ENCODE measurements at places on chromosomes 2 and 18. TPM values are rescaled to one million over a fixed set of nuclear protein-coding genes. Genes with fewer than 3 reads are reported as not detected.

The RTP5 gene
- total RNA-seq = not detected

The C2orf80 gene
- total RNA-seq = not detected

The SKA1 gene
- total RNA-seq = 0.74 TPM

The ZNF804A gene
- 1.2 TPM for total RNA-seq

The CYTIP gene
- total RNA-seq = 12.5 TPM

The C2orf78 gene
- not detected for total RNA-seq

- no peak for DNase-seq
Observed at GRCh38 chr18:58451972-58452334, 176.9 kb downstream of the ALPK2 start.

GRCh38 chr2:65779021-65779420, 346.6 kb upstream of the SPRED2 start:
- DNase-seq = no peak

- no peak for DNase-seq
Observed at GRCh38 chr18:31877900-31878299, 65.0 kb downstream of the TRAPPC8 start.

GRCh38 chr2:161725297-161725696, 101.1 kb downstream of the SLC4A10 start:
- DNase-seq = no peak

DNA sequence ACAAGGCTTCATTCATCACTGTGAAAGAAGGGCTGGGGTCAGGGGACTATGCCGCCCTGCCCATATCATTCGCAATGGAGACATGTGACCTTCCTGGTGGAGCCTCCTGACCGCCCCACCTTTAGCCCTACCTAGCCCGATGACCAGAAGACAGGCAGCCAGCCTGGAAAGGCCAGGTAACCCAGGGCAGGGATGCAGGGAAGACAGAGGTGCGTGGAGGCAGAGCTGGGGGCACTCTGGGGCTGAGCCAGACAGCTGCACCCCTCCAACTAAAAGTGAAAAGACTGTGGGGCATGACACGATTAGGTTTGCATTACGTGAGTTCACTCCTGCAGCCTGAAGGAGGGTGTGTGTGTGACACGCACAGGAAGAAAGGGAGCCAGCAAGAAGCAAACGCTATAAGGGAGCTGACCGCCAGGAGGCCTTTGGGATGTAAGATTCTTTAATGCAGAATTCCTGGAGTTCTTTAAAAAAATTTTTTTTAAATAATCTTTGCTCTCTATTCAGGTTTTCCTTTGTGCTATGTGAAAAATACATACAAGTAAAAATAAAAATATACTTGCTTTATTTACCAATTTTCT, 3.7 kb upstream of the HES6 start:
- DNase-seq = no peak

- DNase-seq = no peak
Observed at GRCh38 chr2:159573846-159574606, 42.3 kb downstream of the BAZ2B start.

DNA sequence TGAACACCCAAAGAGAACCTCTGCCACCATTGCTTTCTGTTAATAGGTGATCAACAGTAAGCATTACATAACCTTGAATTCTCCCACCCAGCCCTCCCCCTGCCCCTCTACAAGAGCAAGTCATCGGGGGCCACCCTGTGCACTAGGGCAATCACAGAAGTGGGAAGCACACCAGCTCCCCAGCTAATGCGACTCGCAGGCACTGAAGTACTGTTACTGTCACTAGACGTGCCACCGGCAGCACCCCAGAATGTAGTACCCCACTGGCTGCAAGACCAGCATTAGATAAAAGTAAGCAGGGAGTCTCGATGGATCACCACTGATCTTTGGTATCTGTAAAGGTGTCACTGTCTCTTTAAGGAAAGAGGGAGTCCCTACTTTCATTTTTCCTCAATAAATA, 167.6 kb downstream of the FAM210A start:
- peak; percentile 25 for DNase-seq

- no peak for DNase-seq
Observed at GRCh38 chr2:24009680-24010476, at the start of gene MFSD2B. Gene MFSD2B, plus strand, starts transcription at chr2:24010085. Its CDS starts 12 bp downstream, at chr2:24010097.

DNA sequence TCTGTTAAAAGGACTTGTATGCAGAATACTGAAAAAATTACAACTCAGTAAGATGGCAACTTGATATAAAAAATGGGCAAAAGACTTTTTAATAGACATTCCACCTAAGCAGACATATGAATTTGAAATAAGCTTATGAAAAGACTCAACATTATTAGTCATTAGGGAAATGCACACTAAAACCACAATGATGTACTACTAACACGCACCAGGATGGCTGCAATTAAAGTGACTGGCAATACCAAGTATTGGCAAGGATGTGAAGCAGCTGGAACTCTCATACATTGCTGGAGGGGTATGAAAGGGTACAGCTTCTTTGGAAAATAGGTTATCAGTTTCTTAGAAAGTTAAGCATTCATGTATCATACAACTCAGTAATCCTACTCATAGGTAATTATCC, 3.2 kb upstream of the ENOSF1 start:
- no peak for DNase-seq

- no peak for DNase-seq
Observed at GRCh38 chr2:126826491-126826890, 72.2 kb upstream of the TEX51 start.

GRCh38 chr2:120105360-120105759, 92.5 kb downstream of the EPB41L5 start:
- DNase-seq = no peak

DNA sequence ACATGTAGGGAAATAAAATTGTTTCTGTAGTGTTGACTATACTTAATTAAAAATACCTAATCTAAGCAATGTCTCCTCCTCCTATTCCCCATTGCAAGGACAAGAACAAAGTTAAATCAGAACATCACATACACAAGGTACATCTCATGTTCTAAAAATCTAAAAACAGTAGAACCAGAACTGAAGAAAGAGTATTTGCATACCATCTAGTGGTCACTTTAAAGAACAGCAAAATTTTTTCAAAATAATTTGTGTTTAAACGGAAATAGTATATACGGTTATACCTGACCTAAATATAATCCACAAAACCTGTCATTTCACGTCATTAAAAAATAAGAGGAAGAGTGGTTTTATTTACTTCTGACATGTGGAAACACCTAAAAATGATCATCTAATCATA, 294.3 kb upstream of the KCNH7 start:
- DNase-seq = no peak

DNA sequence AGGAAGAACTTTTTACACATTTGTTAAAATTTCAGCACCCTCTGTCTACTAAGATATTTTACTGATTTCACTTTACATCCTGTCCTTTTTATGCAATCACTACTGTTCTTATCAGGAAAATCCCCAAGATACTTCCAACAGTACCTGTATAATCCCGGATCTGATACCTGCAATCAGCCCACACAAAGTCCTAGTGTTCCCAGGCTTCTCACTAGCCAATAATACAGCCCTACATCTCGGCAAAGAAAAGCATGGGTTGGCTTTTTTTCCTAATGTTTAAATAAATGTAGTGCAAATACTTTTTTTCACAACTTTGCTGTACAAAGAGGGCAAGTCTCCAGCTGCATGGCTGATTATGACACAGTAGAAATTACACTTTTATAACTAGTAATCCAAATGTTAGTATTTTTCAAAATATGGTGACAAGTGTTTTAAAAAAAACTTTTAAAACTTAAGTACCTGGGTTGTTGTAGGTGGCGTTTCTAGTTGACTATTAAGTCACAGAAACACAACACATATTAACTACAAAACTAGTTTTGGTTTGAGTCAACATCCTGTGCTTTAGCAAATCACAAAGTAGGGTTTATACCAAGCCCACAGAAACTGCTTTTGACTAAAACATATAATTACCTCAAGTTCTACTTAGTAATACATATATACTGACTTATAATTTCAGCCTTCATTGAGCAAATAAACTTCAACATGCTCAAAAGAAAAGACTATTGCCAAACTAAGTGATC, 19.5 kb downstream of the CNOT11 start:
- DNase-seq = no peak

- no peak for DNase-seq
Observed at GRCh38 chr2:237118025-237118424, 32.3 kb downstream of the COPS8 start.

DNA sequence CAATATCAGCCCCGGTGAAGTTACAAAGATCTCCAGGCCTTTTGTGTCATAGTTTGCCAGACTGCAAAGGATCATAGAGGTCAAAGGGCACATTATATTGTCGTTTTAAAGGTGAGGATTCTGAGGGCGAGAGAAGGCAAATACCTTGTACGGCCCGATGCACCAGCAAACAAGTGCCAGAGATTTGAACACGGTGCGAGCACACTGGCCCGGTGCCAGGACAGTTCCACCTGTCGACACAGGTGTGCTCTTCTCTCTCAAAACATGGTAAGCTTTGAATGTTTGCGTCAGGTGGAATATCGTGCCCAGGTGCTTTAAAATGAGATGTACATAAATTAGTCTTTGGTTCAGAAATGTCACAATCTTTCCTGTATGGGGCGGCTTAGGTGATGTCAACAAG, 776.1 kb upstream of the ID2 start:
- DNase-seq = no peak

GRCh38 chr2:63044362-63045327, 6.0 kb upstream of the OTX1 start:
- no peak for DNase-seq

GRCh38 chr2:63374341-63374740, 213.9 kb downstream of the WDPCP start:
- DNase-seq = no peak

- DNase-seq = no peak
Observed at GRCh38 chr18:45602926-45603325, 12.3 kb upstream of the SLC14A2 start.

GRCh38 chr2:27194538-27195354, 17.1 kb upstream of the ATRAID start:
- DNase-seq = no peak

Data from vagina (tissue), 2 donors.